T-helper 17 cell (primary cell): ENCODE measurements at places on chromosomes 6 and 20.

DNA sequence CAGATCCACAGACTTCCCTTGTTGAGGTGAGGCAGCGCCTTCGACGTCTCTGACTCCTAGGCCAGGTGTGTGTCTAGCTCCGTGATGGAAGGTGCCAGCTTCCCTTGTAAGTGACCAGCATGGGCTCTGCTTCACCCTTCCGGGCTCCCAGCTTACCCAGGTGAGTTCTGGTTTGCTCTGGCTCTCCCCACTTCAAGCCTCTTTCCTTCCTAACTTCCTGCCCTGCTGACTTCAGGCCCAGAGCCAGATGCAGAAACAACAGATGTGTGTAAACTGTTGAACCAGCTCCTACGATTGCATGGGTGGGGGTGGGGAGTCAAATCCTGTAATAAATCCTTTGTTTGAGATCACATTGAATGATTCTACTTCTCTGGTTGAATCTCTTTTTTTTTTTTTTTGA lies 51.6 kb upstream of the BMP6 start:
- DNase-seq = no peak

GRCh38 chr6:147507162-147508041 lies 1.1 kb upstream of the SAMD5 start:
- DNase-seq = no peak

- no peak for DNase-seq
These were observed 50.8 kb downstream of the CARMIL1 start for GRCh38 chr6:25329982-25330381.

- no peak for DNase-seq
These were observed 21.7 kb downstream of the GGT7 start for GRCh38 chr20:34850969-34851368.

DNA sequence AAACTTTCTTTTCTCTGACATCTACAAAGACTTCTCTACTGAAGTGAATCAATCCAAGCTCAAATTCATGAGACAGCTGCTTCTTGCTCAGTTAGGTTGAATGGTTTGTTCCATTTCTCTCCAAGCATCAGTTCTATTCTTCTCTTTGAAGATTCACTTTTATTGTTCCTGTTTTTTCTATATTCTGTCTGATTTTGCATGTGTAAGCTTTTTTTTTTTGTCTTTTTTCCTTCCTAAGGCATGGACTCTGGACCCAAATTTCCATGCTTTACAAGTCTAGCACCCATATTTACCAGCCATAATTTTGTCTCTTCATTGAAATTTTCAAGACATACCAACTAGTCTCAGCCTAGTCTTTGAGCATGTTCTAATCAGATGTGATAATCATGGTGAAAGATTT lies 25.9 kb upstream of the STXBP5 start:
- DNase-seq = no peak

GRCh38 chr20:19973961-19974629 lies 43.1 kb upstream of the NAA20 start:
- no peak for DNase-seq

- DNase-seq = no peak
These were observed 214.2 kb downstream of the SYNDIG1 start for GRCh38 chr20:24683676-24684075.

DNA sequence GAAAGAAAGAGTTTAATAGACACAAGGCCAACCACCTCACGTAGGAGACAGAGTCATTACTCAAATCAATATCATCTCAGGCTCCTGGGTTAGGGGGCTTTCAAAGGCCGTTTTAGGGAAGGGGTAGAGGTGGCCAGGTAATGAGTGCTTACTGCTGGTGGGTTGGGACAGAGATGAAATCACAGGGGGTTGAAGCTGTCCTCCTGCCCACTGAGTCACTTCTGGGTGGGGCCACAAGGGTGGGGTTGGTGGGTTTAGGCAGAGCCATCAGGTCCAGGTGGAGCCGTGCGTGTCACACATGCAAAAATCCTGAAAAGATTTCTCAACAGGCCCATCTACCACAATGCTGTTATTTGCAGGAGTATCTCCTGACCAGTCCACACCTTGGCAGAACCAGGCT lies 167.0 kb upstream of the EXOC2 start:
- DNase-seq = no peak

- DNase-seq = no peak
These were observed 26.2 kb downstream of the CCN2 start for GRCh38 chr6:131924881-131925474.

GRCh38 chr6:12363651-12364381 lies 73.7 kb downstream of the EDN1 start:
- DNase-seq = no peak

- no peak for DNase-seq
These were observed 87.5 kb downstream of the SAMD5 start for GRCh38 chr6:147595961-147596360.

DNA sequence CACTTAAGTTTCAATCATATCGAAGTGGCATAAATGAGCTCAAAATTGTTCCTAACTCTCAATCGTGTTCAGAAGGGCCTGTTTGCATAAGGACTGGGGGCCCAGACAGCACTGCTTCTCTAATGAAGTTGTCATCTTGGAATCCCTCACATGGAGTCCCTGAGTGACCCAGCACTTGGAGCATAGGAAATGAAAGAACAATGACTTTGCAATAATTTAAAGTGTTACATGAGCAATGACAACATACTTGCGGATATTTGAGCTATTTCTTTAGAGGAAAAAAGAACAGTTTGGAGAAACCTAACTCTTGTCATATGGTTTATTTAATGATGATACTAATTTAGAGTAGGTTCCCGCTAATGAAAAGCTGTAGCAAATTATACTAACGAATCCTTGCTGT lies 239.9 kb downstream of the TSHZ2 start:
- no peak for DNase-seq

- DNase-seq = no peak
These were observed 33.9 kb upstream of the STXBP5 start for GRCh38 chr6:147170269-147170668.

DNA sequence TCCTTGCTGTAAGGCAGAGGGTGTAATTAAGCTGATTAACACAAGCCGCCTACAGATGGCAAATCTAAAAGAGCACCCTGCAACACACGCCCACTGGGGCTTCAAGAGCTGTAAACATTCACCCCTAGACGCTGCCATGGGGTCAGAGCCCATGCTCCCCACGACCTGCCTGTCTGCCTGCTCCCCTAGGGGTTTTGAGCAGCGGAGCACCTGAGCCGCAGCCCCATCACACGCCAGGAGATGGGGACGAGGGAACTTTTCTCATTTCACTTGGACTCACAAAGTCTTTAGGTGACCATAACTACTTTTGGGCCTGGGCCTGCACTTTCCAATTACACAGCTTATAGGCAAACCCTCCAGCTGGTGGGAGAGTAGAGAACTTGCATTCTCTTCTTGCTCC lies 99.0 kb upstream of the SOX4 start:
- DNase-seq = no peak

- no peak for DNase-seq
These were observed 93.8 kb upstream of the RPS6KA2 start for GRCh38 chr6:166720856-166721255.

DNA sequence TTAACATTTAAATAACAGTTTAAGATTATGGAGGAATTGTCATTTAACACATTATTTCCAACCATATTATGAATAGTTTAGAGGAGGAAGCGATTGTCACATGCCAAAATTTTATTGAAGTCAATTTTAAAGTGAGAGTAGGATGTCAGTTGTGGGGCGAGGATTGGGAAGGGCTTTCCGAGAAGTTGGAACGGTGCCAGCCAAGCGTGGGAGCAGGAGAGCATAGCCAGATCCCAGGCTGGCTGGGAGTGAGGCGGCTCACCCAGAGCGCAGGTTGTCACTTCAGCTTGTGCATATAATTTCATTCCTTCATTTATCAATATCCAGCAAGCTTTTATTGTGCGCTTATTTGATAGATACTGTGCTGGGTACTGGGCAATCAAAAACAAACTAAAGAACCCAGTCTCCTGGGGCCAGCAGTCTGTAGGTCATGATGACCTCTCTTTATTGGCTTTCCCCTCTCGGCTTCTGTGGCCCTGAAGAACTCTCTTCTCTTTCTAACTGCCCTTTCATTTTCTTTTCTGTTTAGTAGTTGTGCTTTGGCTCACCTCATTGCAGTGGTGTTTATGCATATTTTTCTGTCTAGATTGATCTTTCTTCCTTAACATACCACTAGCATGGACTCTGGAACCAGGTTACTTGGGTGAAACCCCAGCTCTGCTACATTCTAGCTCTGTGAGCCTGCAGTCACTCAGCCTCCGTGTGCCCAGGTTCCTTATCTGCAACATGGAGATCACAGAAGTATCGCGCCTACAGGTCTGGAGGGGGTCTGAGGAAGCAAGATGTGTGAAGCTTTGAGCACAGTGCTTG lies 6.4 kb downstream of the CEP43 start:
- no peak for DNase-seq

- no peak for DNase-seq
These were observed 155.7 kb upstream of the SASH1 start for GRCh38 chr6:148186916-148187315.

GRCh38 chr6:166952567-166953486 lies 3.5 kb downstream of the RNASET2 start:
- no peak for DNase-seq

DNA sequence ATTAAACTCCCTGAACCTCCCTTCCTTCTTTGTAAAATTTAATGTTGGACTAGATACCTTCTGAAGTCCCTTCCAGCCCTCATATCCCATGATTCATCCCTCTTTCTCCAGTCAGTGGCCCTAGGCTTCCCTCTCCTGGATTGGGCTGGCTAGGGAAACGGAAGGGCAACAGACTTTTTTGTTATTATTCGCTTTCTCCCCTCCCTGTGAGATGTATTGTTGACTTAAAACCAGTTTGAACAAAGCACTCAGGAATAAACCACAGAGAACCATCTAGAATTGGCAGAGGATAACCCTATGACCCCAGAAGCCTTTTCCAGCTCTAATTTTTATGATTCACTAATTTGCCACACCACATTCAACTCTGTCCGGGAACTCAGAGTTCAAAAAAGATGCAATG lies 239.7 kb upstream of the SUPT3H start:
- DNase-seq = no peak

- no peak for DNase-seq
These were observed 579.8 kb upstream of the AGPAT4 start for GRCh38 chr6:161853657-161854056.

DNA sequence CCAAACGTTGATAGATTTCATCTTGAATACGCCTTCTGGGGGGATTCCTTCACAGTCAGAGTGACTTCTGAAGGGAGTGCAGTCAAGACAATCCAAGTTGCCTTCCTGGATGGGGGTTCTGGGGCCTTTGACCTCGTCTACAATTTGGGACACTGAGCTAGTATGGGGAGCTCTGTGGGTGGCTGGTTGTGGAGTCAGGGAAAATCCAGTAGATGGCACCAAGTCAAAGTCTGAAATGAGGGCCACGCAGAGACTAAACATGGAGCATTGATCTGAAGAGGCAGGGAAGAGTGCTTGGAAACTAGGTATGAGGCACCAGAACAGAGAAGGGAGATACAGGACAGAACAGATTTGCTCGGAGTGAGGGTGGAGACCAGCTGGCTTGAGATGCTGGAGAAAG lies 43.6 kb upstream of the CCN6 start:
- no peak for DNase-seq

DNA sequence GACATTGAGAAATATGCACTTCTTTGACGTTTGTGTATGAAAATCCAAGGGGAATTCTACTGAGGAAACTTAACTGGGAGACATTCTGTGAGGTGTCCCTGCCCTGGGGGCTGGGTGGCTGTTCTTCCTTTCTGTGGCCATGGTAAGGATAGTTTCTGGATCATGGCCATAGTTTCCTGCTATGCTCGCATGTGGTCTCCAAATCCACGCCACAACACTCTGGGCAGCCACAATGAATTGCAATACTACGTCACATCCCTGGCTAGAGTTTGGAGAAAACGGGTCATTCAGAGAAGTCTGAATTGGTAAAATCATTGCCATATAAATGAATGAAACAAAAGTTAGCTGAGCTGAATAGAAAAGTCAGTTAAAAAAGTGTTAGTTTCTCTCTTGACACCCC lies 230.6 kb downstream of the UTRN start:
- no peak for DNase-seq

DNA sequence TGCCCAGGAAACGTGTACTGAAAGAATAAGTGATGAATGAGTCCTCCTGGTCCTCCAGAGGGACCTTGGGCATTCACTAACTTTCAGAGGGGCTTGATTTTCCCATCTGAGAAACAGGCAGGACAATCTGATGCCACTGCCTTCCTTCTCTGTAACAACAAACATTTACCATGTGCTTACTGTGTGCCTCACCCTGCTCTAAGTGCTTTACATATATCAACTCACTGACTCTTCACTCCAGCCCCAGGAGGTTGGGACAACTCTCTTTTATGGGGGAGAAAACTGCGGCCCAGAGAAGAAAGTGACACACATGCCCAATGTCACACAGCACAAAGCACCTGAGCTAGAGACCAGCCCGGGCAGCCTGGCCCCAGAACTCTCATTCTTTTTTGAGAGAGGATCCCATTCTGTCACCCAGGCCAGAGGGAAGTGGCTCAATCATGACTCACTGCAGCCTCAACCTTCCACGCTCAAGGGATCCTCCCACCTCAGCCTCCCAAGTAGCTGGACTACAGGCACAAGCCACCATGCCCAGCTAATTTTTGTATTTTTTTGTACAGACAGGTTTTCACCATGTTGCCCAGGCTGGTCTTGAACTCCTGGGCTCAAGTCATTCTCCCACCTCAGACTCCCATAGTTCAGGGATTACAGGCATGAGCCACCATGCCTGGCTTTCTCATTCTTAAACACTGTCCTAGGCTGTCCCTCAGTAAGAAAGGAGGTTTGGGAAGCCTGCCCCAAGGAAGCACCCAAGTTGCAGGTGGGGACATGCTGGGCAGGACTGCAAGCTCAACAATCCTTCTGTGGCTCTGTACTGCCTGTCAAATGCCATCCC lies 38.0 kb downstream of the NOL4L start:
- no peak for DNase-seq

DNA sequence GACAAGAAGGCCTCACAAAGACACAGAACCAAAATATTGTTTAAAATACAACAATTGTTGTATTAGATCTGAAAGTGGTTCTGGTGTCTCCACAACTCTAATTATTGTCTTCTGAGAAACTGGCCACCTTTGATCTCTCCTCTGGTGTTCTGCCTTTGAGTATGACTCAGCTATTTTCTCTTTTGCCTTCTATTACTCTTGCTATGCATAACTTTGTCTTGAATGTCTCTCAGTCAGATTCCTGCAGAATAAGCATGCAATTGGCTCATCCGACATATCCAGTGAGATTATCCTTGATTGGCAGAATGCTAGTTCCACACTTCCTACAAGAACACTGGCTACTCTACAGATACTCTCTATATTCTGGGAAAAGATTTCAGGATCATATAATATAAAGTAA lies 14.3 kb upstream of the EPM2A start:
- DNase-seq = no peak

- DNase-seq = no peak
These were observed 161.0 kb upstream of the CDYL start for GRCh38 chr6:4615231-4615630.

- DNase-seq = no peak
These were observed 1244.8 kb downstream of the EPHA7 start for GRCh38 chr6:92174398-92175073.

- DNase-seq = no peak
These were observed 33.0 kb downstream of the SLC35D3 start for GRCh38 chr6:136955123-136955522.

DNA sequence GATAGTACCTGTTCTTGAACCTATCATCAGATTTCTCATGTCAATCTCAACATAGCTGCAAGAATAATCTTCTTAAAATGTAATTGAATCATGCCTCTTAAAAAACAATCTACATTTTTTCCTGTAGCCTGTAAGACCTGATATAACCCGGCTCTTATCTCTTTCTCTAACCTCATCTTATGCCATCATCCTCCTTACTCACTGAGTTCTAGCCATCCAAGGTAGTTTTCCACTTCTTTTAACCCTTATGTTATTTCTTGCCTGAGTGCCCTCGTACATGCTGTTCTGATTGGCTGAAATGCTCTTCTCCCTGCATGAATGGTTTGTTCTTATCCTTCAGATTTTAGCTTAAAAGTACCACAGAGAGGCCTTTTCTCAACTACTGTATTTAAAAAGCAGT lies 16.4 kb downstream of the SLC17A5 start:
- DNase-seq = no peak
